Mesendoderm (in vitro differentiated cells): ENCODE measurements at places on chromosomes 13 and 19.

DNA sequence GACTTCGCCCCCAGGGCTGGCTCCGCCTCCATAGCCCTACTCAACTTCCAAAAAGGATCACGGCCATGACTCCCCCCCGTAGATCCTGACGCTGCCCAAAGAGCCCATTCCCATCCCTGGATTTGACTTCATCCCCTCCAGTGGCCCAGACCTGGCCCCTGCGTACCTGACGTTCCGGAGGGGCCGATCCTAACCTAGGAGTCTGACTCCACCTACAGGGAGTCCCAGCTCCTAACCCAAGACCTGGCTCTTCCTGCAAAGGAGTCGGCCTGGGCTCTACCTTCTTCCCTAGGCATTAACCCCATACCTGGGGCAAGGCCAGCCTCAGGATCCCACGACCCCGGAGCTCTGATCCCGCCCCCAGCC, 10.8 kb downstream of the STAP2 start:
- DNase-seq: no peak

- no peak for DNase-seq
Observed at GRCh38 chr13:84980571-84980970, 818.6 kb downstream of the SLITRK6 start.

- no peak for DNase-seq
Observed at GRCh38 chr13:36696410-36697010, 22.7 kb downstream of the SERTM1 start.

- DNase-seq: no peak
Observed at GRCh38 chr19:56125806-56126590, 4.9 kb upstream of the ZNF787 start.

- no peak for DNase-seq
Observed at GRCh38 chr19:29517946-29518345, 7.8 kb upstream of the VSTM2B start.

DNA sequence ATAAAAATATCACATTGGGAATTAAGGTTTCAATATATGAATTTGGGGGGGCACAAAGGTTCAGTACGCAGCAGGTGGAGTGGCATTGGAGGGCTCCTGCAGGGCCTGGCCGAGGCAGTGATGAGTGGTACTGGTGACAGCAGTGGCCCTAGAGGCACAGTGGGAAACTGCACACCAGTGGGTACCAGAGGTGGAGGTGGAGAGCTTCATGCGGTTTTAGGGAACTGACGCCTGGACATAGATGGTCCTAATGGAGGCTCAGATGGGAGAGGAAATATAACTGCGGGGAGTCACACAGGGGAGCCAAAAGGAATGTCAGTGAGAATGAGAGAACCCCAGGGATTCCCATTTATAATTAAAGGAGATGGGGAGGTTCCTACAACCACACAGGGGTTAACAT, 156.2 kb downstream of the COG6 start:
- no peak for DNase-seq

GRCh38 chr13:28817204-28817603, 2.9 kb upstream of the MTUS2 start:
- peak; percentile 75 for DNase-seq

DNA sequence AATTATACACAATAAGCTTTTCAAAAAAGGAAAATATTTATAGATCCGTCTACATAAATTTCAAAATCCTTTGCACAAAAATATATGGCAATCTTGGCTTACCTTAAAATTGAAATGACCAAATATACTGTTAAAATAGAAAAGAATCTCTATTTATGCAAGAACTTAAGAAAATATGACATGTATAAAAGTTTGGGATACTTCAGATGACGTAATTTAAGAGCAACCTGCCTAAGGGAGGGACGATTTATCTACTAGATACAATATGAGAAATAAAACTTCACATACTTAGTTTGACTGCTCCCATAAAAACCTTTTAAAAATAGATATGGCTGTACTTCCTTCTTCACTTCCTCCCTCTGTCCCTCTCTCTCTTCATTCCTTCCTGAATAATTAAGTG, 587.3 kb upstream of the SPRY2 start:
- no peak for DNase-seq

DNA sequence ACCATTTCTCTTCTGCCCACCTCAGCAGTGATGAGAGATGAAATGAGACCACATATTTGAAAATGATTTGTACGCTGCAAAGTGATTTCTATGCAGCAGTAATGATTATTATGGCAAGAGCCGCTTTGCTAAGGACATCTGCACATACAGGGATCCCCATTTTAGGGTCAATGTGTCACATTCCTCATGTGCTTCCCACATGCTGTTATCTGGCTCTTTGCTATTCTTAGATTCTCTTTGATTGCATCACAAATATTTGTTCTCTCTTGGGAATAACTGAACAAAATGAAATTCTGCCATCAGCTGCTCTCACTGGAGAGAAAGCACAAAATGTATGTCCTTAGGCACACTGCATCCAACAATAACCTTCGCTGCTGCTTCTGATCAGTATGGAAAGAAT, 209.5 kb upstream of the IPO5 start:
- DNase-seq: no peak

DNA sequence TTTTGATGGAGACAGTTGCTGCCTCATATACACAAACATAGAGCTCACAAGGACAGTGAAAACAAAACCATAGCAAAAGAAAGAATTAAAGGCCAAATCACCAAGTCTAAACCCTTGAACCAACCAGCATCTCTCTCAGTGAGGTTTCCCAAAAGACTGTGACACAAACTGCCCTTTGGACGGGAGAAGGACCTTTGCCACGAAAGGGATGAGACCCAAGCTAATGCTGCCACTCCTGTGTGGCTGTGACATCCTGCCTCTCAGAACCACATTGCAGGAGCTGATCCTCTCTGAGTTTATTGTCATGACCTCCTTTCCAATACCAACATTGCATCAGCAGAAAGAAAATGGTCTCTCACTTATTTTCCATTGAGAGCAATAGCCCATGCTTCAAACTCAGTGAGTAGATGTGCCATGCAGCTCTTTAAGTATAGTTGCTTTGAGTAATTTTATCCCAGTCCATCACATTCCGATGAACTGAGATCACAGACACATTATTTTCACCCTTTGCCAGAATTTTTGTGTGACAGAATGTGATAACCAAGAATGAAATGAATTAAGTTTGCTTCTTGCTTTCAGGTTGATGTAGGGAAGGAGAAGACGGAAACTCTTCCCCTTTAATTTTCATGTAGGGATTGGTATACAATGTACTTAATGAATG, 133.5 kb upstream of the IRS2 start:
- DNase-seq: peak; percentile 25
